ENCODE measurements at places on chromosomes 2 and 18. TPM values are rescaled to one million over a fixed set of nuclear protein-coding genes. Genes with fewer than 3 reads are reported as not detected.

DNA sequence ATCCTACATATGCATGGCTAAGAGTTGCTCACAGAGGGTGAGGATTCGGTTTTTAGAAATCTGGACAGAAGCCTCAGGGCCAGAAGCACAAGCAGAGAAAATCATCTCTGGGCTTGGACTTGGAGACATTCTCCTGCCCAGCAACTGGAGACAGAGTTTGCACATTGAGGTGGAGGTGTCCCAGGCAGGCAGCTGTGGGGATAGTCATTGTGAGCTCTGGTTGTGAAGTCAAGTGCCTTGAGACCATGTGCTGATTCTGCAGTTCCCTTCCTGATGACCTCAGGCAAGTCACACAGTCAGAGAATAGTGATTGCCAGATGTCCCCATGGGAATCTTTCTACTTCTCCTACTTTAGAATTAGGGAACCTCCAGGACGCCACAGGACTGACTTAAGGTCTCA is 108.4 kb upstream of the LDAH start:
- no peak for DNase-seq

DNA sequence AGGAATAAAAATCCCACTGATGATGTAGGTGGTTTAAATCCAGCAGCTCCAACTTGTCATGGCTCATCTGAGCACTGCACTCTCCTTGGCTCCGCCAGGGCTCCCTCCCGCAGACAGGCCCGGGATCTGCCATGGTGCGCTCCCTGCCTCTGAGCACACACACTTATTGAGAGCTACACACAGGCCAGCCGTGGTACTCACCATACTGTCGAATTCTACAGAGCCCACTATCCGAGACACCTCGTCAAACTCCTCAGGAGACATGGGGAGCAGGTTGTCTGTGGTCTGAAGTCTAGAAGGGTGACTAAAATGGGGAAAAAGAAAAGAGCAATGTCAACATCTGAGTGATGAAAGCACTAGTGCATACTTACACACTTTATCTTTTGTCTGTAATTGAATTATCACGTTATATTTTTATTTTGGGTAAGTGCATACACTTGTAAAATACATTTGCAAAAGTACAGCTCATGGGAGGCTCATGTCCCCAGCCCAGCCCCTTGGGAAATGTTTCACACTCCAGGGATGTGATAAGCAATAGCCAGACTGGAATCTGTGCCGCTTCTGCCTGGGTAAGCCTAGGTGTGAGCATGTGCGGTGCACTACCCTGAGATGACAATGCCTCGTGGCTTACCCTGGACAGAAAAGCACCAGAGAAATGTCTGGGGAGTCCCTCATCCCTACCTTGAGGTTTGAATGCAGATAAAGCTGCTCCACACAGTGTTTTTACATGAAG is 39.2 kb downstream of the STAT1 start:
- no peak for DNase-seq

GRCh38 chr2:85853499-85854165 is 35.2 kb downstream of the ST3GAL5 start:
- DNase-seq = no peak

GRCh38 chr18:48038636-48039035 is 108.2 kb upstream of the SMAD2 start:
- no peak for DNase-seq

DNA sequence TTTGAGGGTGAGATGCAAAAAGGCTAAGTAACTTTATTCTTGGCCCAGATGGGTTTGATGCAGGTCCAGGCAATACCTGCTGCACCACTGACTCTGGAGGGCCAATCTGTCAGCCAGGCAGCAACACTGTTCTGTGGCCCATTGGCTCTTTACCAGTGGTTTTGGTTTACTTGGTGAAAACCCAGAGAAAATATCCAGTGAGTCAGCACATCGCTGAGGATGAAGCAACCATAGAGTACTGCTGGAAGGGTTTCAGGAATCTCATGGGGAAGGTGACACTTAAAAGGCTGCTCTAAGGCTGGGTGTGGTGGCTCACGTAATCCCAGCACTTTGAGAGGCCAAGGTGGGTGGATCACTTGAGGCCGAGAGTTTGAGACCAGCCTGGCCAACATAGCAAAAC is 192.5 kb upstream of the FAM98A start:
- DNase-seq = no peak

DNA sequence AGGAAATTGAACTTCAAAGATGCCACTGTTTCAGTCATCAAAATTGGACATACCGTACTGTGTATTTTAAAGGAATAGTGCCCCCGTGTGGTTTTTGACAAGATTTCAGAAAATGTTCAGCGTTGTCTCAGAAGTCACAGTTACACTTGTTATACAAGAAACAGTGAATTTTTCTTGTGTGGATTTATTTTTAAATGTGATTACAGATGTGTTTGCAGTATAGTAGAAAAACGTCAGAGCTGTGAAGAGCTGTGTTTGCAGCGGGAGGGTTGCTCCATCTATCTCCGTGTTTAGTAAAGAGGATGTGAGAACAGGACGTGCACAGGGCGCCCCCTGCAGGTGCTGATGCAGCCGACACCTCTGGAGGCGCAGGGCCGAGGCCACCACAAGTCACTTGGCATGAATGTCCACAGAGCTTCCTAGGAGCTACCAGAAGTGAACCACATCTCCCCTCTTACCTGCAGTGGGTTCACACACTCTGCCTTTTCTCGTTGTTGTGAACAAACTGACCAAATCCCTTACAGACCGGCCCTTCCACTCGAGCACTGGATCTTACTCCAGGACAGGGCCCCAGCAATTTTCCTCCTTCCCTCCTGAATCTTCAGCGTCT is 73.1 kb downstream of the CACNB4 start:
- peak; percentile 90 for DNase-seq

Gene CIB4
- 0.83 TPM for total RNA-seq

Gene NTSR2
- total RNA-seq = 0.55 TPM

Gene TMEFF2
- total RNA-seq = 46.7 TPM

DNA sequence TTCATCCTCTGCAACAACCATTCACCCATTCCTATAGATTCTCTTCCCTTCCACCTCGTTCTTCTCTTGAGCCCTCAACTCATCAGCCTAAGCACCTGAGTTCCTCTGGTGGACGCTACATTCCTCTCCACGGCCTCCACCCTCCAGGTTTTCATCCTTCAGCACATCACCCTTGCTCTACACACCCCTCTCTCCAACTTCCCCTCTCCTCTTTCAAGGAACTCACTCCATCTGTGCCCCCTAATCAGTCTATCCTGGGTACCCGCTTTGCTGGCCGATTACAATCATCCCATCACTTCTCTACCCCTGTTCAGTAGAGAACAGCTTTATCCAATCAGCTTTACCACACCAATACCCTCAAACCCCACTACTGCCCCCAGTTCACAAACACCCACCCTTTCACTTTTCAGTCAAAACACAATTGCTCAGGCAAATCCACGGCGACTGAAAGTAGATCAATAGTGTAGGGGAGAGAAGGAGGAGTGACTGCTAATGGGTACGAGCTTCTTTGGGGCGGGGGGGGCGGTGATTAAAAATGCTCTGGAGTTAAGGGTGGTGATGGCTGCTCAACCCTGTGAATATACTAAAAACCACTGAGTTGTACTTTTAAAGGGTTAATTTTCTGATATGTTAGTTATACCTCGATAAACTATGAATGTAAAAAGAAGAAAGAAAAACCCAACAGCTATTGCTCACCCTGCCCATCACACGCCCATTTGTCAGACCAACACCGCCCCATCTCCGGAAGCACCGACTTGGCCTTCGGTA is 857 bp downstream of the DYM start:
- no peak for DNase-seq

Gene MOCOS
- total RNA-seq = 0.89 TPM

Gene STPG4
- total RNA-seq = not detected

GRCh38 chr18:79384834-79385233 is 10.9 kb upstream of the NFATC1 start:
- DNase-seq = no peak

GRCh38 chr18:22840606-22841144 is 92.5 kb upstream of the RBBP8 start:
- no peak for DNase-seq

- no peak for DNase-seq
These were observed 211.8 kb downstream of the SLC8A1 start for GRCh38 chr2:40240070-40240469.

Gene DLX1
- 0.61 TPM for total RNA-seq

DNA sequence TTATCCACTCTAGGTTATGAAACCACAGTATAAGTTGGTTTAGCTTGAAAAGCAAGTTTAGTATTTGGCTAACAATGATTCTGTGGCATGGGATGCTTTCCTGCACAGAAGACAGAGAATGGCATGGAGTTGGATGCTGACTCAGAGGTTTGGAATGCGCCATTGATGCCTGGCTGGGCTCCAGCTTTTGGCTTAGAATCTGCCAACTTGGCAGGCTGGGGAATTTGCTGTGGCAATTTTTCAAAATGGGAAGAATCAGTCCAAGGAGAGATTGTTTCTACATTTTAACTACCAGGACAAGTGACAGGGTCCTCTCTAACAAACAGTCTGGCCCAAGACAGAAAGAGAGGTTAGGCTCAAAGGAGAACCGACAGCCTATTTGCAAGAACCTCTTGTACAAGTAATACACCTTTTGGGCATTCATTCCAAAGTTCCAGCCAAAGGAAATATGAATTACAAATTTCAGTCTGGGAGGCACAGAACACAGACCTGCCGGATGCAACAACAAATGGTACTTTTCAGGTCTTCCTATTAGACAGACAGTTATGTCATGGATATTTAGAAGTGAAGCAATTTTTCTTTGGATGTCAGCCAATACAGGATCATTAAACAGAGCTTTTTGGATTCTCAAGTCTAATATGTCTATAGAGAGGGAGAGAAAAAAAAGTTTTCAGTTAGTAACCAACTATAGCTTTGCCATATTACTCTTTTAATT is 1027.7 kb downstream of the TMEM182 start:
- peak; percentile 40 for DNase-seq

GRCh38 chr2:24863641-24864040 is 56.4 kb downstream of the ADCY3 start:
- DNase-seq = no peak

Gene PLCD4
- 8.3 TPM for total RNA-seq

- DNase-seq = peak; percentile 41
These were observed 259.6 kb downstream of the SS18 start for GRCh38 chr18:25830787-25831186.

DNA sequence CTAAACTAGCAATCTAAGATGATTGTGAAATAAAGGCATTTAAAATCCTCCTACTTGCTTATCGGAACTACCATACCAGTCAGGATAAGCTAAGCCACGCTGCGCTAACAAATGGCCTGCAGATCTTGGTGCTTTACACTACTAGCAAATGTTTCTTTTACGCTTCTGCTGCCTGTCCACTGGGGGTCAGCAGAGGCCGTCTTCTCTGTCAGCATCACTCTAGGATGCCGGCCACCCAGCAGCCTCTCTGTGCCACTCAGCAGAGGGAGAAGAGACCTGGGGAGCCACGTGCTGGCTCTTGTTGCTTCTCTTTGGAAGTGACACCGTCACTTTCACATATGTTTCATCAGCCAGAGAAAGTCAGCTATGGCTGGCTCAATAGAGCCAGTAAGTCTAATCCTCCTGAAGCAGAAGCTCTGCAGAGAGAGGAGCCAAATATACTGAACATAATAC is 36.6 kb downstream of the COPS8 start:
- DNase-seq = no peak

- no peak for DNase-seq
These were observed 24.1 kb upstream of the SIX2 start for GRCh38 chr2:45033302-45033701.

- no peak for DNase-seq
These were observed 8.5 kb downstream of the PSMD14 start for GRCh38 chr2:161316701-161317100.

DNA sequence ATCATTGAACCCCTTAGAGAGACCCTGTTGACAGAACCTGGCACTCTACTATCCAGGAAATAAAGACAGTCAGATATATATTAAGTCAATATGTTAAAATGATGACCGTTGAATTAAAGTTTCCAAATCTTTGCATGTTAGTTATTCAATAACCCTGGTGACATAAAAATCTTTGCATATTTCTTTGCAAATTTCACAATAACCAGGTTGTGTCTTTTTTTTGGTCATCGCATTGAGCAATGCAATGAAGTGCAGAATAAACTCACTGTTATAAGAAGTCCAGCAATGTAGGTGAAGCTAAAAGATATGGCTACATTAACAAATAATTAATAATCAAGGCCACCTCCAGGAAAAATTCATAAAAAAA is 596.9 kb downstream of the NYAP2 start:
- no peak for DNase-seq

Gene SERPINB13
- total RNA-seq = not detected

Data from spinal cord (tissue), 10 donors.